ENCODE measurements at places on chromosomes 5 and 9.

GRCh38 chr5:151740336-151740942 is 18.0 kb downstream of the ATOX1 start:
- H3K4me3 ChIP-seq = no peak overlapping the region
- H3K36me3 ChIP-seq = no peaks in the 10 kb centered on the region
- no peaks in the 10 kb centered on the region for H3K27me3 ChIP-seq
- peaks cover 12% of the 10 kb centered on the region for H3K4me1 ChIP-seq

DNA sequence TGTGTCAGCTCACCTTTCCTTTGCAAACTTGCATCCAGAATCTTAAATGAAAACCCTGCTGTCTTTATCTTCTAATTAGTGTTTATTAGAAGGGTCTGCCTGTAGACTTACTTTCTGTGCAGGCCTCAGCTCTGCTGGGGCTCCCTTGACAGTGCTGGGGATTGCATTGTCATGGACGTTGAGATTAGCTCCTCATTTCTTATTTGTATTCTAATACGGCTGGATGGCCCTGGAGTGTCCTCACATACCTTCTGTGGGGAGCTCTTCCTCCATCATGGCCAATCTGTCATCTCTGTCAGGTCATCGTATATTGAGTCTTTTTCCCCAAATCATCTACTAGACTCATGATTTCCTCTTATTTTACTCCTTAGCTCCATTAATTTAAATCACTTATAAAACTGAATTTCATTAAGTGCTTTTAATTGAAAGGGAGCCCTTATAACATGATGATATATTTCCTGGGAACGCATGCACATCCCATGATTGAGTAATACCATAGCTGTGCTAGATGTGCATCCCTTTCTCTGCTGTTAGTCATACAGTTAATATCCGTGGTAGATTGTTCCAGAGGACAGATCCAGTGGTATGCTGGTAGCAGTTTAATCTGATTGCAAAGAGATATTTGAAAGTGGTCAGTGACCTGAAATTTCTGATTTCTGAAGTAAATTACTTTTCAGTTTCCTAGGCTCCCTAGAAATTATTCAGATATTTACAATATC is 61.6 kb downstream of the ICE1 start:
- no peaks in the 10 kb centered on the region for H3K36me3 ChIP-seq
- DNase-seq = no peak
- H3K27ac ChIP-seq = no peak overlapping the region
- no peaks in the 10 kb centered on the region for H3K27me3 ChIP-seq
- H3K4me1 ChIP-seq = no peaks in the 10 kb centered on the region

DNA sequence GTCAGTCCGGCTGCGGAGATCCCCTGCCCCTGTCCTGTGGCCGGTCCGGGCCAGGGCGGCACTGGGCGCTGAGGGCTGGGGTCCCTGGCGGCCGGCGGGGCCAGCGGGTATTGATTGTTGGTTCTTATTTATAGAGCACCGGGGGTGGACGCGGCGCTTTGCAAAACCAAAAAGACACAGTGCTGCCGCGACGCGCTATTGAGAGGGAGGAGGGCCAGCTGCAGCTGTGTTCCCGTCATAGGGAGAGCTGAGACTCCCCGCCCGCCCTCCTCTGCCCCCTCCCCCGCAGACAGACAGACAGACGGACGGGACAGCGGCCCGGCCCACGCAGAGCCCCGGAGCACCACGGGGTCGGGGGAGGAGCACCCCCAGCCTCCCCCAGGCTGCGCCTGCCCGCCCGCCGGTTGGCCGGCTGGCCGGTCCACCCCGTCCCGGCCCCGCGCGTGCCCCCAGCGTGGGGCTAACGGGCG is 2.5 kb downstream of the LRRC26 start:
- peaks cover 4% of the 10 kb centered on the region for H3K4me1 ChIP-seq
- H3K27ac ChIP-seq = no peak overlapping the region
- peaks cover 42% of the 10 kb centered on the region for H3K27me3 ChIP-seq
- H3K36me3 ChIP-seq = no peaks in the 10 kb centered on the region

GRCh38 chr5:91840412-91840811 is 457.3 kb upstream of the ARRDC3 start:
- no peak overlapping the region for H3K4me3 ChIP-seq
- H3K36me3 ChIP-seq = no peaks in the 10 kb centered on the region
- no peaks in the 10 kb centered on the region for H3K4me1 ChIP-seq
- DNase-seq = no peak
- H3K27me3 ChIP-seq = no peaks in the 10 kb centered on the region
- H3K27ac ChIP-seq = no peak overlapping the region

DNA sequence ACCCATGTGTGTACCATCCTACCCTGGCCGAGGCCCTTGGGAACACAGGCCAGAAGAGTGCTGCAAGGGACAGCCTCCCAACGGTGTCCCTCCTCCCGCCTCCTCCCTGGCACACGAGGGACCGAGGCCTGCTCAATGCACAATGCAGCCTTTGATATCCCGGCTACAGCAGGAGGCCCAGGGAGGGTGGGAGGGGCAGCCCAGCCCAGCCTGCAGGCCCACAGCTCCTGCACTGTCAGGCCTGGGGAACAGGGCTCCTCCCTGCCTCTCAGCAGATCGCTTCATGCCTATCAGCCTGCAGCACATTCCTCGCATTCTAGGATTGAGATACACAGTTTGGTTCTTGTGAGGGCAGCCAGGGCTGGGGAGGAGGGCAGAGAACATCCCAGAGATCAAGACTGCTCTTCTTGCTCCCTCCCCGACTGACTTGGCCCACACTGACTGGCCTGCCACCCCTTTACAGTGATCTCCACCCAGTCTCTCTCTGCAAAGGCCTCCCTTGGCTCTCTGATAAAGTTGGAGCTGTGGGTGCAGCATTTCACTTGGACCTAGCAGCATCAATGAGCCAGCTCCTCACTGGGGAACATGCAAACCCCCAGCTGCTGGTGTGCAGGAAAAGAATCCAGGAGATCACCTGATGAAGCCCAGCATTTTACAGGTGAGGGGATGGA is at the start of gene SH3TC2:
Gene SH3TC2 (minus strand): TSS at position 46 of the 671 bp plus-strand sequence. CDS start 40 bp downstream, at position 6.
- H3K27ac ChIP-seq = peak within 1 kb of the TSS; percentile 64
- no peaks in the 10 kb centered on the region for H3K36me3 ChIP-seq
- H3K4me1 ChIP-seq = no peaks in the 10 kb centered on the region
- H3K4me3 ChIP-seq = no peak within 1 kb of the TSS

DNA sequence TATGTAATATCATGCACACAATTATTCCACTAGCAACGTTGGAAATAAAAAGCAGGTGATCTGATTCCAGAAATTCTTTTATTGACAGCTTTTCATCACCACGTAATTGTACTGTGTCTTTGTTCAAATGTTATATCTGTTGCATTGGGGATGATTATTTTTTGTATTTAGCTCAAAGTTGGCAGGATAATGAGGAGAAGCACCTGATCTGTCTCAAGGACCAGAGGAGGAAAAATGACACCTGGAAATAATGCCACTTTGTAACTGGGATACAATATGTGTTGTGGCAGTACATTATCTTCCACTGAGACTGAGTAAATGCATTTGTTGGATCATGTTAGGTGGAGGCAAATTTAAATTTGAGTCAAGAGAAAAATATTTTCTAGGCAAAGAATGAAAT is 1298.8 kb upstream of the CDH6 start:
- no peak for DNase-seq
- H3K36me3 ChIP-seq = no peaks in the 10 kb centered on the region
- no peak overlapping the region for H3K27ac ChIP-seq
- H3K4me3 ChIP-seq = no peak overlapping the region
- H3K27me3 ChIP-seq = no peaks in the 10 kb centered on the region
- no peaks in the 10 kb centered on the region for H3K4me1 ChIP-seq

DNA sequence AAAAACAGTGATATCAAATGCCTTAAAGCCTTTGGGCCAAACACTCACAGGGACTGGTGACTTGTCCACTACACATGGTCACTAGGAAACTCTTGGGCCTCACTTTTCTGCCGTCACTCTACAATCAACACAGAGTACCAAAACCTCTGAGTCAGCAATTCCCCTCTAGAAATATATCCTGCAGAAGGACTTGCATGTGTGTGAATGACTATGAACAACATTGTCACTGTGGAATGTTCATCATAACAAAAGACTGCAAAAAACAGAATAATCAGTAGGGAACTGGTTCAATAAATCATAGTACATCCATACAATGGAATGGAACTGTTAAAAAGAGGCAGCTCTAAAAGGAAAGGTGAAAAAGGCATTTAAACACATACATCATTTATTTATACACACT is 44.1 kb upstream of the SMU1 start:
- no peaks in the 10 kb centered on the region for H3K27me3 ChIP-seq
- no peak for DNase-seq
- no peaks in the 10 kb centered on the region for H3K4me1 ChIP-seq

DNA sequence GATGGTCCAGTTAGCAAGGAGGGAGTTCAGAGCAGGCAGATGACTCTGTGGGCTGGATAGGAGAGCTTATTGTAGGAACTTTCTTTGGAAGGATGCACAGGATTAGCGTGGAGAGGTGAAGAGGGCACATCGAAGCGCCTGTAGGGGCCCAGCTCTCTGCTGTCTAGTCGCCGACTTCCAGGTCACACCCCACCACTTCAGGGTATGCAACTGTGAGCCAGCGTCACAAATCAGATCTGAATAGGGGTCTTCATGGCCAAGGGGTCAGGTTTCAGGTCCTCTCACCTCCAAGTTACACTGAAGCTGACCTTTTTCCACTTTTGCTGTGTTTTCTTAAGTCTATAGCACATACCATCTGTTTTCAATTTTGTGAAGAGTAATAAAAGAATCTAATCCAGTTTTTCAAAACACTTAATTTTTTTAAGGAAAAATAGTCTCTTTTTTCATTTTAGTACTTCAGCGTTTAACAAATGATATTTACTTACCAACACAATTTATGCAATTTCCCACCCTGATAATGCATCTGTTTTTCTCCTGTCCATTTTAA is 364.2 kb upstream of the CLINT1 start:
- H3K4me3 ChIP-seq = no peak overlapping the region
- H3K4me1 ChIP-seq = no peaks in the 10 kb centered on the region
- H3K27me3 ChIP-seq = no peaks in the 10 kb centered on the region
- H3K36me3 ChIP-seq = no peaks in the 10 kb centered on the region
- no peak overlapping the region for H3K27ac ChIP-seq

GRCh38 chr5:174176511-174176910 is 131.0 kb downstream of the NSG2 start:
- no peak for DNase-seq
- H3K27ac ChIP-seq = no peak overlapping the region
- H3K36me3 ChIP-seq = no peaks in the 10 kb centered on the region
- H3K27me3 ChIP-seq = no peaks in the 10 kb centered on the region
- no peaks in the 10 kb centered on the region for H3K4me1 ChIP-seq

DNA sequence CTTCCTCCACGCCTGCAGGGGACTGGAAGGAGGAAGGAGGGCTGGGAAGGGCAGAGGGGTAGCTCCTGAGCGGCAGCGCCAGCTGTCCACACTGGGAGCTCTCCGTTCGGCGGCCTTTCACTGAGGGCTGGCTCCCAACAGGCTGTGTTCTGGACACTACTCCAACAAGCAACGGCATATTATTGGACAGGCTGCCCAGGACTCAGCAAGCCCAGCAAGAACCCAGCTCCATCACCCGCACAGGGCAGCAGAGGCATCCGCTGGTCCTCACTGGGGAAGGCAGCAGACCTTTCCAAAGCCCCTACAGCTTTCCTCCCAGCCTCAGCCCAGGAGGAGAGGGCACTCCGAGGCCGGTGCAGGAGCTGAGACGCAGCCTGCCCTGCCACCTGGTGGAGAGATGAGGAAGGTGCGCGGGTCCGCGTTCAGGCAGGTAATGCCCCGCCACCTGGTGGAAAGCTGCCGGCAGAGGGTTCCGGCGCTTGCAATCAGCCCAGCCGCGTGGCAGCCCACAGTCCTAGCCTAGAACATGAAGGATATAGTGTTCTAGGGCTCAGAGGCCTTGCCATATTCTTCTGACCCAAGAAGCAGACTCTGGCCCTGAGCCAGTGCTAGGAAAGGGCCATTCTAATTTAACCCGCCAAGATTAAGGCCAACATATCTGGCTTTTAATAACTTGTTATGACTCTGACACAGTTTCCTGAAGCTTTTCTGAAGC is 74.4 kb downstream of the NRG2 start:
- no peaks in the 10 kb centered on the region for H3K36me3 ChIP-seq
- H3K27ac ChIP-seq = no peak overlapping the region
- H3K4me3 ChIP-seq = no peak overlapping the region

DNA sequence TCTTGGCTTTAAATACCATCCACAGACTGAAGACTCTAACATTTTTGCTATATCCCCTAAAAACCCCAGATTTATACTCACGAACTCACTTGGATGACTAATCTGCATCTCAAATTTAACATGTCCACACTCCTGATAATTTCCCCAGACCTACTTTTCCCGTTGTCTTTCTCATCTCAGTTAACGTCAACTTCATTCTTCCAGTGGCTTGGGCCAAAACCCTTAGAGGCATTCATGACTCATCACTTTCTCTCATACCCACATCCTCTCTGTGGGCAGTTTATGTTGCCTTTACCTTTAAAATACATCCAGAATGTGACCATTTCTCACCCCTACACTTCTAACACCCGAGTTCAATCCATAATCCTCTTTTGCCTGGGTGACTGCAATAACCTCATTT is 96.7 kb downstream of the EDIL3 start:
- no peak overlapping the region for H3K27ac ChIP-seq
- H3K4me3 ChIP-seq = no peak overlapping the region
- no peaks in the 10 kb centered on the region for H3K27me3 ChIP-seq
- no peaks in the 10 kb centered on the region for H3K36me3 ChIP-seq
- no peaks in the 10 kb centered on the region for H3K4me1 ChIP-seq

DNA sequence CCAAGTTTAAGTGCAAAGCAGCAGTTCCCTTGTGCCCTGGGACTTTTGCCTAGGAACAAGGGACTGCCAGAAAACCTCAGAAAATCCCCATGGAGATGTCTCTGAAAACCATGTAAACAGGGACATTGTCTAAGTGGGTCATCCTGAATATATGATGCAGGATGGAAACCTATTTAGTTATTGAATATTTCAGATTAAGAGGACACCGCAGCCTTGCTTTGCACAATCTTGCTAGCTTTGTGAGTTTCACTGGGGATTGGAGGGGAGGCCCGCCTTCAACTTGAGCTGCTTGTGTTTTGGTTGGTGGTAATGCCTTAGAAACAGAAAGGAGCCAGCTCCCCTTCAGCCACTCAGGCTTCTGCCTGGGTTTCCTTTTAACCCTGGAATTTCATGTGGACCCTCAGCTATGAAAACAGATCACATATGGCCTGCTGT is 112.8 kb downstream of the C9orf152 start:
- H3K4me1 ChIP-seq = no peaks in the 10 kb centered on the region
- no peaks in the 10 kb centered on the region for H3K36me3 ChIP-seq
- H3K4me3 ChIP-seq = no peak overlapping the region
- H3K27ac ChIP-seq = no peak overlapping the region
- no peak for DNase-seq

- no peaks in the 10 kb centered on the region for H3K27me3 ChIP-seq
- no peaks in the 10 kb centered on the region for H3K36me3 ChIP-seq
- DNase-seq = no peak
- H3K4me3 ChIP-seq = no peak overlapping the region
- no peaks in the 10 kb centered on the region for H3K4me1 ChIP-seq
Observed at GRCh38 chr5:149302641-149303040, 31.0 kb downstream of the AFAP1L1 start.

- H3K4me1 ChIP-seq = no peaks in the 10 kb centered on the region
- DNase-seq = no peak
- H3K27me3 ChIP-seq = peaks cover 7% of the 10 kb centered on the region
- no peak overlapping the region for H3K4me3 ChIP-seq
- no peak overlapping the region for H3K27ac ChIP-seq
Observed at GRCh38 chr5:1449081-1449630, 3.9 kb upstream of the SLC6A3 start.

All from uterus (tissue), 4 donors.